CD4-positive, alpha-beta T cell treated with Interleukin-10 for 1 hour (primary cell): ENCODE measurements at places on chromosomes 11 and 22.

- DNase-seq: no peak
Measured at GRCh38 chr22:48821346-48821690, 1006.4 kb downstream of the BRD1 start.

- DNase-seq: peak; percentile 18
Measured at GRCh38 chr11:82750643-82751139, 17.0 kb upstream of the FAM181B start.

DNA sequence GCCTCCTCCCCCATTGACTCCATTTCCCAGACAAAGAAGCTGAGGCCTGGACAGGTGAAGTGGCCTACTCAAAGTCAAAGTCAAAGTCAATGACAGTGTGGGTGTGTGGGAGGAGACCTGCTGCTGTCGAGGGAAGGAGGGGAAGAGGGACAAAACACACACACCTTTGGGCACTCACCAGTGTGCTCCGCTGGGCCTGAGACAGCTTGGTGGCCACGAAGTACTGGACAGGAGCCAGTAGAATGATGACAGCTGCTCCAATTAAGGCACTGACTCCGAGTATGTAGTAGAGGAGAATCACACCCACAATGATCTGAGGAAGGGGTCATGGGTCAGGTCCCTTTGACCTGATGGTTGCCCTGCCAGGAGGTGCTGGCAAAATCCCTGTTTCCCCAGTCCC lies 33.6 kb downstream of the ABCC8 start:
- no peak for DNase-seq

DNA sequence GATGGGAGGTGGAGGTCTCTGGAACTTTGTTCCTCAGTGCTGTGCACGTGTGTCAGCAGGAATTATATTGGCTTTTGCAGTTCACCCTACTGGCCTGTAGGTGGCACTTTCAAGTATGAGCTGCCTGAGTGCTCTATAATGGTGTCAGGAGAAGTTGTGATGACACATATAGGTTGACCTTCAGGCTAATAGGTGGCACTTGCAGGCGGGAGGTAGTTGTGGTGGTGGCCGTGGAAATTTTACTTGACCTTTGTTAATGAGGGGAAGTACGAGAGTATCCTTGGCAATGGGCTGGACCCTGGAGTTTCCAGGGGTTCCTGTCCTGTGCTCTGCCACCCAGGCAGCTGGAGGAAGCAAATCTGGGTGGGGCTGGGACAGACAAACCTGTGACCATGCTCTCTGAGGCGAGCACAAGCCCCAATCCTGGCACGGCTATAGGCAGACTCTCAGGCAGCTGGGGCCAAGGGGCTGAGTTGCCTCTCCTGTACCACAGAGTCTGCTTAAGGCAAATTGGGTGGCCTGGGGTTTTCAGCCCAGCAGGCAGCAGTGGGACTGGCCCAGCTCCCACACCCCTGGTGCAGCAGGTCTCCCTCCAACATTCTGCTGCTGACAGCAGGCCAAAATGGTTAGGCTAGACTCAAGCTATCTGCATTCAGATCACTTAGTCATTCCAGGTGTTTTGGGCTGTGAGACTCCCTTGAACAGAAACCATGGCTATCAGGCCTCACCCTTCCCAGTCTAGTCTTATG lies 147.5 kb upstream of the CTSC start:
- peak; percentile 57 for DNase-seq

- no peak for DNase-seq
Measured at GRCh38 chr22:36104988-36105387, 55.6 kb downstream of the APOL3 start.
